ENCODE measurements at places on chromosomes 13 and 19.

DNA sequence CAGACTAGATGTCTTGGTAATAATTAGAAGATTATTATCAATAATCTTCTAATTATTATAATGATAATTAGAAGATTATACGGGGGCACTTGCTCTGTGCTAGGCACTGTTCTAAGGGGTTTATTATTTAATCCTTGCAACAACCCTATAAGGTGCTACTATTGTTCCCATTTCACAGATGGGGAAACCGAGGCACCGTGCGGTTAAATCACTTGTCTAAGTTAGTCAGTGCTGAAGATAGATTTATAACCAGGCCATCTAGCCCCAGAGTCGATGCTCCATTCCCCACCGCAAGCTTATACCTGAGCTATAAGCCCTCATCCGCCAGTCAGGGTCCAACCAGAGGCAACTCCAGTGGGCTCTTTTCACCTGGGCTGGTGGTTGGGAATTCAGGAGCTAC, 2.0 kb upstream of the ACP7 start:
- no peak for DNase-seq

DNA sequence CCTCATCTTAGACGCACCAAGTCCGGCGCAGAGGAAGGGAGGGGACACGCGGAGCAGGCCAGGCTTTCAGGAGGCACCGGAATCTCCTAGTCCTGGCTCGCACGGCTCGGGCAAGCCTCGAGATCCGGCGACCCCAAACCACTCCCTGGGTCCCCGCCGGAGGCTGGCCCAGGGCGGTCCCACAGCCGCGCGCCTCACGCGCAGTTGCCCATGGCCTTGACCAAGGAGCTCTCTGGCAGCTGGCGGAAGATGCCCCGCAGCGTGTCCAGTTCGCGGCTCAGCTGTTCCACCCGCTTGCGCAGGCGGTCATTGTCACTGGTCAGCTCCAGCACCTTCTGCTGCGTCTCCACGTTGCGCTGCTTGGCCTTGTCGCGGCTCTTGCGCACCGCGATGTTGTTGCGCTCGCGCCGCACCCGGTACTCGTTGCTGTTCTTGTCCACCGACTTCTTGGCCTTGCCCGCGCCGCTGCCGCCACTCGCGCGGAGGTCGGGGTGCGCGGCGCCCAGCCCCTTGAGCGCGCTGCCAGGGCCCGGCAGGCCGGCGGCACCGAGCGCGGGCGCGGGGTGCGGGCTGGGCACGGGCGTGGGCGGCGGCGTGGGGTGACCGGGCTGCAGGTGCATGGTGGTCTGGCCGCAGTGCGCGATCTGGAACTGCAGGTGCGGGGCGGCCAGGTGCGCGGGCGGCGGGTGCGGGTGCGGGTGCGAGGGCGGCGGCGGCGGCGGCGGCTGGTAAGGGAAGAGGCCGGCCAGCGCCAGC, 1.0 kb downstream of the CEBPA start:
- no peak for DNase-seq

- no peak for DNase-seq
Measured at GRCh38 chr19:51347209-51347928, 5.4 kb upstream of the VSIG10L start.

DNA sequence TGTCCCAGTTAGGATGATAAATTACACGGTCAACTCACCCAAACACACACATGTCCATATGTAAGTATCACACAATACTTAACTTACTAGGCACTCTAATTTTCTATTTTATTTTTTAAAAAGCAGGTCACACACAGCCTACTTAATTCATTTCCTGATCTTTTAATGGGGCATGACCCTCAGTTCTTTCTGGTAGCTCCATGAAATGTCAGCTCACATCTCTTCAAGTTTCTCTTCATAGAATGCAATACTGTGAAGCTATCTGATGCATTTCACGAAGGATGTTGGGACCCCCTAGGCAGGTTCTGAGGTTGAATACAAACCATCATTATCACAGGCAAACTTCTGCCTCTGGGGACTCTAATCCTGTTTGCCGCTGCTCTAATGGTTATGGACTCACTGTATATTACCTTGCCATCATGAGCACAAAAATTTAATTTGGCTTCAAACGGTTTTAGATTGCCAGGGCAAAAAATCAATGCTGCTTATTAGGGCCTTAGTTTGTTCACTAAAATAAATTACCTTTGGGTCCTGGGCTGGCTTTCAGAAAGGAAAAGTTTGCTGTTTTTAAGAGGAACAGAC, 16.1 kb upstream of the DHRS12 start:
- no peak for DNase-seq

GRCh38 chr13:66518068-66518467, 712.1 kb downstream of the PCDH9 start:
- DNase-seq: no peak

DNA sequence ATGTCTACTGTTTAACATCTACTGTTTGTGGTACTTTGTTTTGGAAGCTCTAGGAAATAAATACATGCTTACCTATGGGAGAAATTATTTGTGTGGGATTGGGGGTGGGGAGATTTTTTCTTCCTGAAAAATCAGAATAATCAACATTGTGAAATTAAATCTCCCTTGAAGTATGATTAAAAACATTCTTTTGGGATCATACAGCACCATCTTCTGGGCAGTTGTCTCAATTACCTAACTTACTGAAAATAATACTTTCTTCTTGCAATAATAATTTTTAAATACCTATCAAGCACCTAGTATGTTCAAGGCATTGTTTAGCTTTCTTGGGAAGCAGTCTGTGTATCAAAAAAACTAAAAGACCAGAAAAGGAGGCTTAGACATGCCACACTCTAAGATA, 576.5 kb upstream of the ARGLU1 start:
- DNase-seq: no peak

DNA sequence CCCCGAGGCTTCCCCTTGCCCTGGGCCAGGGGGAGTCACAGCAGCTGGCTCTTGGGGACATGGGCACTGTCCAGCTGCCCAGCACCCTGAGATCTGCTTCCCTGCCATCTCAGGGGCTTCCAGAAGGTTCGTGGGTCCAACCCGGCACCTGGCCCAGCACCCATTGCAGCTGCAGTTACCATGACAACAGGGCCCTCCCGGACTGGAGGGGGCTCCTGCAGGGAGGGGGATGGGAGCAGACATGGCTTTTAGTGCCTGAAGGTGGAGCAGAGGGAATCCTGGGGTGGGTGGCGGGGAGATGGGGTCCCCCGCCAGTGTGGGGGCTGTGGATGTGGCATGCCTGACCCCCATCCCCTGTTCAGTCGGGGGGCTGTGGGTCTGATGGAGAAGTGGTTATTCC, 14.7 kb downstream of the PIN1 start:
- DNase-seq: no peak

- DNase-seq: no peak
Measured at GRCh38 chr13:67204764-67205163, 25.4 kb downstream of the PCDH9 start.

- DNase-seq: no peak
Measured at GRCh38 chr19:13004273-13004672, 9.0 kb downstream of the NFIX start.

DNA sequence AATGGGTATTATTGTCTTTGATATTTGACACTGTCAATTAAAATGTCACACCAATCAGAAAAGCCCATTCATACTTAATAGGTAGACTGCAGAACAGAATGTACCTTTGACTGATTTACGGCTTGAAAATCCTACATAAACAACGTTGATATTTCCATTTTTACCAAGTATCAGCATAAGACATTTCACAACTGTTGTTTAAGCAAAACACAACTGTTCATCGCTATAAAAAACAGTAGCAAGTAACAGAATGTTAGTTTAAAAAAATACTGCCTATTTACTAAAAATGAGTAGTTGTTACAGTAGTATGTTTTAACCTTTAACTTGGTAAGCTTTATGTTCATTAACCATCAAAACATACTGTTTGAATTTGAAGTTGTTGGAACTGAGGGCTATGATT, 1096.6 kb downstream of the PCDH17 start:
- no peak for DNase-seq

- DNase-seq: no peak
Measured at GRCh38 chr13:21060338-21061028, 903 bp downstream of the LATS2 start.

- DNase-seq: no peak
Measured at GRCh38 chr13:110485604-110486003, 75.9 kb downstream of the RAB20 start.

- no peak for DNase-seq
Measured at GRCh38 chr13:96011291-96011872, 41.8 kb downstream of the UGGT2 start.

- DNase-seq: no peak
Measured at GRCh38 chr13:45512098-45512496, 47.4 kb downstream of the COG3 start.

GRCh38 chr13:40031031-40031430, 375.6 kb downstream of the COG6 start:
- DNase-seq: peak; percentile 44

- DNase-seq: no peak
Measured at GRCh38 chr19:11296264-11296663, 304 bp downstream of the TSPAN16 start.

DNA sequence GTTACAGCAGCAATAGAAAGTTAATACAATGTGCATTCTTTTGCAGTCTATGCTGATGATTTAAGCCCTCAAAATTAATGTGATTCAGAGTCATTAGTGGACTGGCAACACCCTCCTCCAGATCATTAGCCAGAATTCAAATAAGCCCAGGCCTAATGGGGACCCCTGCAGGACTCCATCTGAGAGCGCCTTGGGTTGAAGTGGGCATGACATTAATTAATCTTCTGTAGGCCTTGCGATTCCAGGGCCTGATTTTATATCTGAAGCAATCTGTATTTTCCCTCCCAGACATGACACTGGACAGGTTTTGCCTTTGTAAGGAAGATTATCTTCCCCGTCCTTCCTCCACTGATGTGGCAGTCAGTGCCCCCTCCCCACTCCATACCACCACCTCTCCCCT, 442.9 kb downstream of the FOXO1 start:
- no peak for DNase-seq

DNA sequence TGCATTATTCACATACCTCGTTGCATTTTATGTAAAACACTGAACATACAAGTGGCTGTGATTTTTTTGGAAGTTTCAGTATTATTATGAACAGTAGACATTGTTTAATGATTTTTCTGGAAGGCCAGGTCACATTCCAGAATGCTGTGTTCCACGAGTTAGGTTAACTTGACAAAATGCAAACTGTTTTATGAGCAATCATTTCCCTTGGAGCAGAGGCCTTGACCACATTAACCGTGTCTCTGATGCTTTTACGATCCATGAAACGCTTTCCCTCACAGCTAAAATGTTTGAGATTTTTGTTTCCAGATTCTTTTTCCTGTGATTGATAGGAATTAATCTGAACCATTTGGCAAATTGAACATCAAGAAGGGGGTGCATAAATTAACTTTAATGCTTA, 57.8 kb downstream of the MBNL2 start:
- no peak for DNase-seq

- no peak for DNase-seq
Measured at GRCh38 chr19:12095111-12095790, 30.7 kb downstream of the ZNF844 start.

- DNase-seq: no peak
Measured at GRCh38 chr13:95136638-95137037, 164.6 kb downstream of the ABCC4 start.

- DNase-seq: no peak
Measured at GRCh38 chr13:24116131-24116530, 44.4 kb upstream of the SPATA13 start.

GRCh38 chr19:42397263-42398166, 7.4 kb upstream of the CNFN start:
- no peak for DNase-seq

- DNase-seq: no peak
Measured at GRCh38 chr13:36353001-36353400, 6.8 kb upstream of the SPART start.

DNA sequence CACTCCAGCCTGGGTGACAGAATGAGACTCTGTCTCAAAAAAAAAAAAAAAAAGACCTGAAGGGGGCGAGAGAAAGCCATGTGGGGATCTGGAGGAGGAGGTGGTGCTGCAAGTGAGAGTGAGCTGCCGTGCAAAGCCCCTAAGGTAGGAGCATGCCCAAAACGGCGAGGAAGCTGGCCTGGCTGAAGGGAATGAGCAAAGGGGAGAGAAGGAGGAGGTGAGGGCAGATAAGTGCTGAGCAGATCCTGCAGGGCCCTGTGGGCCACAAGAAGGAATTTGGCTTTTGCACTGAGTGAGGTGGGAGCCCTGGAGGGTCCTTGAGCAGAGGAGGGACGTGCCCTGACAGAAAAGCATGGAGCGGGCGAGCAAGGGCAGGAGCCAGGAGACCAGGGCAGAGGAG, 19.4 kb upstream of the ADGRE5 start:
- DNase-seq: no peak

DNA sequence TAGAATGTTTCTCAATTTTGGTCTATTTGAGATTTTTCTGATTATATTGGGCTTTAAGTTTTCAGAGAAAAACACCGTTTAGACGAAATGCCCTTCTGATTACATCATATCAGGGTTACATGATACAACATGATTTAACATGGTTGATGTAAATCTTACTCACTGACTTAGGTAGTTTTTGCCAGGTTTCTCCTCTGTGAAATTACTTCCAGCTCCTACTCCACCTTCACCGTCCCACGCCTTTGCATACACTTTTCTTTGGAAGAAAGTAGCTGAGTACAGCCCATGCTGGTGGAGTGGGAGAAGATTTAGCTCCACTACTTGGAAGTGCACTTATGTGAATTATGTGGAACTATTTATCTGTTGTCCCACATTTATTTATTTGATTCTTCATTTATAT, 433.2 kb upstream of the KLHL1 start:
- no peak for DNase-seq

GRCh38 chr13:106593132-106593531, 25.2 kb upstream of the ARGLU1 start:
- DNase-seq: no peak

DNA sequence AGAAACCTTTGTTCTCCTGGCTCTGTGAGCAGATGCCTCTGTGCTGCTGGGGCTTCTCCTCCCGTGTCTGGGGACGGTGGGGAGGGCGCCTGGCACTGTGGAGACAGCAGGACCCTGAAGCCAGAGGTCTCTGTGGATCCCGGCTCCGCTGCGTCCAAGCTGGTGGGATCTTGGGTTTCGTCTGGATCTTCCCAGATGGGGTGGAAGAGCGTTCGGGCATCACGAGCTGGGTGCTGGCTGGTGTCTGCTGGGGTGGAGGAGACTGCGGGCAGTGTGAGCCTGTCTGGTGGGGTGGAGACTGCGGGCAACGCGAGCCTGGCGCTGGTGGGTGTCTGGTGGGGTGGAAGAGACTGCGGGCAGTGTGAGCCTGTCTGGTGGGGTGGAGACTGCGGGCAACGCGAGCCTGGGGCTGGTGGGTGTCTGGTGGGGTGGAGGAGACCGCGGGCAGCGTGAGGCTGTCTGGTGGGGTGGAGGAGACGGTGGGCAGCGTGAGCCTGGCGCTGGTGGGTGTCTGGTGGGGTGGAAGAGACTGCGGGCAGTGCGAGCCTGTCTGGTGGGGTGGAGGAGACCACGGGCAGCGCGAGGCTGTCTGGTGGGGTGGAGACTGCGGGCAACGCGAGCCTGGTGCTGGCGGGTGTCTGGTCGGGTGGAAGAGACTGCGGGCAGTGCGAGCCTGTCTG, 5.6 kb downstream of the TEX29 start:
- DNase-seq: no peak

DNA sequence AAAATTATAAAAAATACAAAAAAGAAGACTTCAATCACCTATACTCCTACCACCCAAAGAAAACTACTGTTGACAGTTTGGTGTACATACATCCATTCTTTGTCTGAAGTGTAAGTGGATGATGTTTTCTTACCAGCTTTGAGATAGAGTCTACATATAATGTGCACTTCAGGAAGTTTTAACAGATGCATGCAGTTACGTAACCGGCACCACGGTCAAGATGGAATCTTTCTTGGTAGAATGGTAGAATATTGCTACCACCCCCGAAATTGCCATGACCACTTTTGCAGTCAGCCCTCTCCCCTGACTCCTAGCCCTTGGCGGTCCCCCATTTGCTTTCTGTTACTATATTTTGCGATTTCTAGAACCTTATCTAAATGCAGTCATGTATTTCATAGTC, 1.4 kb downstream of the CUL4A start:
- no peak for DNase-seq
